Kidney tubule cell (primary cell): ENCODE measurements at places on chromosomes 13 and 19.
A peak's percentile ranks its signal among the peaks of the same experiment; 100 is the strongest.

- DNase-seq: peak; percentile 50
Observed at GRCh38 chr19:3075605-3076431, 13.5 kb upstream of the TLE5 start.

DNA sequence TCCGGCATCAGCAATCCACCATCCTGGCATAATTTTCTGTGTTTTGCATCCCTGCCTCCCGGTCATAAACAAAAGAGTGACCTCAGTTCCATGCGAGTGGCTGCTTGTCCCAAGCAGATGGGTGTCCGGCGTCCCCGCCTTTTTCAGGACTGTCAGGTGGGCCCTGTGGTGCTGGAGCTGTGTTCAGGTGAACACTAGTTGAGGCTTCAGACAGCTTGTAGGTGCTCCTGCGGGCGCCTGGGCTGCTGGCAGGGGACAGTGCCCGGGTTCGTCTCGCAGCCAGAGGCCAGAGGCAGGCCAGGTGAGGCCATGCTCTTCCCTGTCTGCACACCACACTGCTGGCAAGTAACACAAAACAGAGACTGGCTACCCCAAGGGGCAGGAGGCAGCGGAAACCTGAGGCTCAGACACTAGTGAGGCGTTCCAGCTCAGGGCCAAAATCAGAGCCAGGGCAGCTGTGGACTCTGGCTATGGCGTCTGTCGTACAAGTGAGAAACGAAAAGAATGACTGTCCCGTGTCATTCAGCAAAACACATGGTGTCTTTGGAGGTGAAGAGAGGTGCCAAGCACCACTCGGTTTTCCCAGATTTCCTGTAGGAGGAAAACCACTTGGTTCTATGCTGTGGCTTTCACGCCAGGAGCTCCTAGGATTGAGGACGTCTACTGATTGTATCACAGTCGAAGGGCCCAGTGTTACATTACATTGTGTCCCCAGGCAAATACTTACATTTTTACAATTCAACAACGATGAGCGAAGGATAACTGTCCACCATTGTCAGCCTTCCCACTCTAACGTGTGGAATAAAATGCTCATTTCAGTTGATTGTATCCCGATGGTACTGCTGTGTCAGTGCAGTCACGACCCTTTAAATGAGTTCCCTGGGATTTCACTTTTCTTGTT is 104.0 kb downstream of the ATP11A start:
- no peak for DNase-seq

GRCh38 chr13:106337096-106337850 is 198.2 kb downstream of the EFNB2 start:
- DNase-seq: no peak

DNA sequence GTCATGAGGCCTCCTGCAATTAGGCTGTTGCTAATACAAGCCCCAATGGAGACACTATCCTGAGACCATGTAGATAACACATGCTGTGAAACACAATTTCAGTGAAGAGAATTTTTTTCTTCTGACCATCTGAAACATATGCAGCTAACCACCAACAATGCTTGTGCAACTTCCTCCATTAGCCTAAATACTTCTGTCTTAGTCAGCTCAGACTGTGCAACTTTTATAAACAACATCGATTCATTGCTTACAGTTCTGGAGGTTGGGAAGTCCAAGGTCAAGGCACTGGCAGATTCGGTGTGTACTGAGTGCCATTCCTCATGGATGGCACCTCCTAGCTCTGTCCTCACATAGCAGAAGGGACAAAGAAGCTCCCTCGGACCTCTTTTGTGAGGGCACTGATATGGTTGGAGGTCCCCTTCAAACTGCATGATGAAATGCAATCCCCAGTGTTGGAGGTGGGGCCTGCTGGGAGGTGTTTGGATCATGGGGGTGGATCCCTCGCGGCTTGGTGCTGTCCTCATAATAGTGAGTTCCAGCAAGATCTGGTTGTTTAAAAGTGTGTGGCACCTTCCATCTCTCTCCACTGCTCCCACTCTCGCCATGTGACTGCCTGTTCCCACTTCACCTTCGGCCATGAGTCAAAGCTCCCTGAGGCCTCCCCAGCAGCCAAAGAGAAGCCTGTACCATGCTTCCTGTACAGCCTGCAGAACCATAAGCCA is 27.7 kb downstream of the STK24 start:
- peak; percentile 47 for DNase-seq

DNA sequence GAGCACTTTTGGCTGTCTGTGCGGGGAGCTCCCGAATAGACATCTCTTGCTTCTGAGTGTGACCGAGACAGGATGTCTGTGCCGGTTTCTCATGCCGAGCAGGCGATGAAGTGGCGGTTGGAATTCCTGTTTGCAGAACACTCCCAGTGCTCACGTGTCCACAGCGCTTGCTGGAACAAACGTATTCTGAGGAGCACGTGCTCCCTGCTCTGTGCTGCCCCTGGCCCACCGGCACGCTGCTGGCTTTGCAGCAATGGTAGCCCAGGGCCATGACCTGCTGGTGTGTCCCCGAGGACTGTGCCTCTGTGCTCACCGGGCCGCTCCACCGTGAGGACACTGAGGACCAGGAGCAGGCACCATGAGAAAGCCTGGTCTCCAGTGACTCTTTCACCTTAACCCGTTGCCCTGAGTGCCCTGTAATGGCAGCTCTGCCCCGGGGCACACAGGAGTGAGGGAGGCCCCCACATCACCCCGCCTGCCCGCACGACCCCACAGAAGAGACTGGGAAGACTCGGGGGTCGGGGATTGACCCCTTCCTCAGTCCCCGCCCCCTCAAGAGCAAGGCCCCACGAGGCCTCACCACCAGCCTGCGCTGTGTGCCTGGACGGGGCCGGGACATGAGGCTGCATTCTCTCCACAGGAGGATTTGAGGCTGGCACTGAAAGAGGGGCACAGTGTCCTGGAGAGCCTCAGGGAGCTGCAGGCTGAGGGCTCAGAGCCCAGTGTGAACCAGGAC is 40.0 kb upstream of the F7 start:
- no peak for DNase-seq

DNA sequence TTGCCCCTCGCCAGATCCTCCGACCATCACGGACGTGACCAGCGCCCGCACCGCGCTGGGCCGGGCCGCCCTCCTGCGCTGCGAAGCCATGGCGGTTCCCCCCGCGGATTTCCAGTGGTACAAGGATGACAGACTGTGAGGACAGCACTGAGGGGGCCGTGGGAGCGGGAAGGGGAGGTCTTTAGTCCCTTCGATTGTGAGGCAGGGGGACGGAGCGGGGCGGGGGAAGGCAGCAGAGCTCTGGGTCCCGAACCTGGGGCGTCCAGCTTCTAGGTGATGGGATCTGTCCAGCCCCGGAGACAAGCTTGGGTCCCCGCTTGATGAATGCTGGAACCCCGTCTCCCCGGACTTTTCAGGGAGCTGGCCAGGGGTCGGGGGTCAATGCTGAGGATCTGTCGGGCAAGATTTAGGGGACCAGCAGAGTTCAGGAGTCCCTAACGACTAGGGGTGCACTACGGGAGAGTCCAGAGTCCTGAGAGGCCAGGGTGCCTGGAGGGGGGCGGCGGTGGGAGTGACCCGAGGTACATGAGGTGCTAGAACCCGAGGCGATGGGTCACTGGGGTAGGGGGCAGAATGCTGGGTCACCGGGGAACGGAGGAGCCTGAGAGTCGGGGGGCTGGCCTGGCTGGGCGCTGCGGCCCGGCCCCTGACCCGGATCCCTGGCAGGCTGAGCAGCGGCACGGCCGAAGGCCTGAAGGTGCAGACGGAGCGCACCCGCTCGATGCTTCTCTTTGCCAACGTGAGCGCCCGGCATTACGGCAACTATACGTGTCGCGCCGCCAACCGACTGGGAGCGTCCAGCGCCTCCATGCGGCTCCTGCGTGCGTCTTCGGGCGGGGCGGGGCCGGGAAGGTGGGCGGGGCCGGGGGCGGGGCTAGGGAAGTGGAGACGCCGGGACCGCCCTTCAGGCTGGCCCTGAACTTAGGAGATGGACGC is 14.6 kb downstream of the VSIG10L start:
- DNase-seq: peak; percentile 44

DNA sequence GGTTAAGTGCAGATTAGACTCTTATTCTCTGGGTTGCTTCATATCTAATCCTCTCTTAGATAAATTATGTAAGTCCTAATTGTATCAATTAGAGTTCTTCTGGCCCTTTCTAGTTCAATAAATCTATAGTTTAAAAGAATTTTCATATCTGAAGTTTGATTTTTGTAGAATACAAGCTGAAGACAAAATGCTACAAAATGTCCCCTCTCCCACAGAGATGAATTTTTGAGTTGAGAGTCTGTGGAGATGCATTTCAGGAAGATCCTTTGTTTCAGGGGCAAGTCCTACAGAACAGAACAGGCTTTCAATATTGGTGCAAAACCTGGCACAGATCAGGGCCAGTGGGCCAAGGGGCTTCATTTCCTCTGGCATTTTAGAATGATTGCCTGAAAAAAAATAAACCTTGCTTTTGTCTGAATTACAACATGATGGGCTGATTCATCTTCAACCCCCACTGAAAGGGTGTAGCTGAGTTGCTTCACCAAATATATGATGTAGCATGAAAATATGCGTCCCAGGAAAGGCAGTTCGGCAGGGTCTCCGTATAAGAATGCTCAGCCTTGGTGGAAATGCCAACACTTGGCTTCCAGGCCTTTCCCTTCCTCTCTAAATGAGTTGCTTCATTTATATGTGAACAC is 6.4 kb upstream of the IPO5 start:
- peak; percentile 58 for DNase-seq

DNA sequence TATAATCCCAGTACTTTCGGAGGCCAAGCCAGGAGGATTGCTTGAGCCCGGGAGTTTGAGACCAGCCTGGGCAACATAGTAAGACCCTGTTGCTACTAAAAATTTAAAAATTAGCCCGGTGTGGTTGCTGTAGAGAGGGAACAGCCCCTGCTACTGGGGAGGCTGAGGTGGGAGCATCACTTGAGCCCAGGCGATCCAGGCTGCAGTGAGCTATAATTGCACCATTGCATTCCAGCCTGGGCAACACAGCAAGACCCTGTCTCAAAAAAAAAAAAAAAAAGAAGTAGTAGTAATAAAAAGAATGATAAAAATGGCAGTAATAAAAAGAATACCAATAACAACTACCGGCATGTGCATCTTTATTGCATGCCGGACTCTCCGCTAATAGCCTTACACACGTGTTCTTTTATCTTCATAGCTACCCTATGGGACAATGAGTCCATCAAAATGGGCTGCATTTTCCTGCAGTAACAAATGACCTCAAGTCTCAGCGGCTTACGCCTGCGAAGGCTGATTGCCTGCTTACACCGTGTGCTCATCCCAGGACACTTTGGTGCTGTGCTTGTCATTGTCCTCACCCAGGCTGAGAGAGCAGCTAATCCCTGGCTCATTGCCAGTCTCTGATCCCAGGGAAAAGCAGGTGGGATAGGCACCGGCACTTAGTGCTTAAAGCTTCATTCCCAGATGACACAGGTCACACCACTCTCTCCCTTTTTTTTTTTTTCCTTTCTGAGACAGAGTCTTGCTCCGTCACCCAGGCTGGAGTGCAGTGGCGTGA is 14.4 kb upstream of the SYCN start:
- DNase-seq: no peak

DNA sequence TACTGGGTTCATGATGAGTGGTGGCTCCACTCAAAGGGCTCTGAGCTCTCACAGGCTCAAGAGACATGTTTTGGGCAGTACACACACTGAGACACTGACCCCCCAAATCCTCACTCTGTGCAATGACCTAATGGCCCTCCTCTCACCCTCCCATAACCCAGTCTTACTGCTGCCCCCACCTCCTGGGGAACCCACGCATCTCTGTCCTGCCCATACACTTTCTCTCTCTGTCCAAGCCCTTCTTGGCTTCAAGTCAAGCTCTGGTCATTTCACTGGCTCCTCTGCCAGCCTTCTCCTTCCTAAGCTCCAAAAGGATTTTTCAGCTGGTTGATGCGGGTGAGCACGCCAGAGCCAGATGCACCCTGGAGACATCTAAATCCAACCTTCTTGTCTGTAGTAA is 187.9 kb upstream of the TSHZ3 start:
- DNase-seq: no peak

DNA sequence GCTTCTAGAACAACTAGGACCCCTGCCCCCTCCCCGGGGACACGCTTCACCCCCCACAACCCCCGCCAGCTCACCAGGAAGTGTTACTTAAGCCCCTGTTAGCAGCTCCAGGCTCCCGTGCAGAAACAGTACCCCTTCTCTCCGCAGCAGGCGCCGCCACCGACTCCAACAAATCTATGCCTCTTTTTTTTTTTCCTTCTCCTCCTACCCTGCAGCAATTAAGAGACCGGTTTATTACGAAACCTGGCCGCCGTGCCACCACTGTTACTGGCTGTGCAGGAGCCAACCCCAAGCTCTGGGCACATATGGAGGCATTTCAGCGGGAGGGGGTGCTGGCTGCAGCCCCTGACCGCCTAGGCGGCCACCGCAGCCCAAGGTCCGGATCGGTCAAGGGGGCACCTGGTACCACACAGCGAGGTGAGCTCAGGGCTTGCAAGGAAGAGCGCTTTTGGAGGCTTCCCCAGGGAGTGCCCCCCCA is 2.4 kb downstream of the GADD45B start:
- peak; percentile 73 for DNase-seq

DNA sequence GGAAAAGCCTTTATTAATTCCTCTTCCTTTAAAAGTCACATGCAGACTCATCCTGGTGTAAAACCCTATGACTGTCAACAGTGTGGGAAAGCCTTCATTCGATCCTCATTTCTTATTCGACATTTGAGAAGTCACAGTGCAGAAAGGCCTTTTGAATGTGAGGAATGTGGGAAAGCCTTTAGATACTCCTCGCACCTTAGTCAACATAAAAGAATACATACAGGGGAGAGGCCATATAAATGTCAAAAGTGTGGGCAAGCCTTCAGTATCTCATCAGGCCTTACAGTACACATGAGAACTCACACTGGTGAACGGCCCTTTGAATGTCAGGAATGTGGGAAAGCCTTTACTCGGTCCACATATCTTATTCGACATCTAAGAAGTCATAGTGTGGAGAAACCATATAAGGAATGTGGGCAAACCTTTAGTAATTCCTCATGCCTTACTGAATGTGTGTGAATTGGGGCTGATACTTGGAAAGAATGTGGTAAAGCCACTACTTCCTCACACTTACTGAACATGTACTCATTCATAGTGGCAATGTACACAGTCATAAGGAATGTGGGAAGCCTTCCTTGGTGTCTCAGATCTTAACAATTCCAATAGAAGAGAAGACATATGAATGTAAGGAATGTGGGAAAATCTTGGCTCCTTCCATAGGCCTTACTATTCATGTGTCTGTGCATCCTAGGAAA is 18.8 kb downstream of the ZNF559 start:
- no peak for DNase-seq

GRCh38 chr19:4374498-4375163 is 25.7 kb downstream of the SH3GL1 start:
- DNase-seq: peak; percentile 92

DNA sequence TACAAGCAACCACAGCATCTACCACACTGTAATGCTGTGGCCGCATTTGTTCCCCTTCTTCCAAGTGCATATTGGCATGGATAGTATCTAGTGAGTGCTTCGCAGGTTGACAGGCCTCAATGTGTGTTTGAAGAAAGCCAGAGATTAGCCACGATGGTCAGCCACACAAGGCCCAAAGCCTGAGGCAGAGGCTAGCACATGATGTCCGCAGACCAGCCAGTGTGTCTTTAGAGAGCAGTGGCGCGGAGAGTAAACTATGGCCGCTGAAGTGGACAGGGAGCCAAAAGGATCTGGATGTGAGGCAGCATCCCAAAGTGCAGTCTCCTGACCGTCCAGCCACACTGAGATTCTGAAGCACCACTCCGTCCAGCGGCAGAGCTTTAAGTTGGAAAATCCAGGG is 36.0 kb downstream of the BRD4 start:
- no peak for DNase-seq
